ENCODE measurements at places on chromosomes 7 and 10. TPM values are rescaled to one million over a fixed set of nuclear protein-coding genes. Genes with fewer than 3 reads are reported as not detected.
A peak's percentile ranks its signal among the peaks of the same experiment; 100 is the strongest.

The NUDT1 gene
- 77.4 TPM for total RNA-seq

The OPTN gene
- total RNA-seq = 130 TPM

The TMEM270 gene
- total RNA-seq = not detected

The LRRD1 gene
- not detected for total RNA-seq

The NFE2L3 gene
- total RNA-seq = 12.0 TPM

DNA sequence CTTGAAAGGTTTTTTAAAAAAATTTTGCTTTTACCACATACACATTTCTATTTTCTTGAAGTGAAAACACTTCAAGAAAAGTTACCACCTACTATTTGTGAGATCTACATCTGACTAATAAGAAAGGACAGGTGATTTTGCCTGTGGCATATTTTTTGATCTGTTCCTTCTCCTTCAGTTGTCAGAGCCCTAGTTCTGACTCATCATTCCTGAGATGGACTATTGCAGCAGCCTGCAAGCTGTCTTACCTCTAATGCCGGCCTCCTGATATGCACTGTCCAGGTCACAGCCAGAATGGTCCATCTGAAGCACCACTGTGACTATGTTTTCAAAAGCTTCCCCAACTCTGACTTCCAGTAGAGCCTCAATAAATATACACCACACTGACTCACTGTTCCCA, 28.2 kb upstream of the ANK3 start:
- DNase-seq = no peak

- no peak for DNase-seq
These were observed 1.9 kb upstream of the TMEM178B start for GRCh38 chr7:141071855-141072547.

- DNase-seq = peak; percentile 27
These were observed 557 bp downstream of the BAG3 start for GRCh38 chr10:119651514-119652360.

DNA sequence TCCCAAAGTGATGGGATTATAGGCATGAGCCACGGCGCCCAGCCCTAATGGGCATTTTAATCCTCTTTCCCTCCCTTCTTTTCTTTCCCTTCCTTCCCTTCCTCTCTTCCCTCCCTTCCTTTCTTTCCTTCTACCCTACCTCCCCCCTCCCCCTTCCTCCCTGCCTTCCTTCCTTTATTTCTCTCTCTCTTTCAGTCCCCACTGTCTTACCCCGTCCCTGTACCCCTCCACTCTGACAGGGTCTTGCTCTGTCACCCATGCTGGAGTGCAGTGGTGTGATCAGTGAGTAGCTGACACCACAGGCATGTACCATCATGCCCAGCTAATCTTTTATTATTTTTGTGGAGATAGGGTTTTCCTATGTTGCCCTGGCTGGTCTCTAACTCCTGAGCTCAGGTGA, 24.2 kb downstream of the LCOR start:
- no peak for DNase-seq

GRCh38 chr7:121042195-121042594, 53.7 kb downstream of the CPED1 start:
- DNase-seq = no peak

DNA sequence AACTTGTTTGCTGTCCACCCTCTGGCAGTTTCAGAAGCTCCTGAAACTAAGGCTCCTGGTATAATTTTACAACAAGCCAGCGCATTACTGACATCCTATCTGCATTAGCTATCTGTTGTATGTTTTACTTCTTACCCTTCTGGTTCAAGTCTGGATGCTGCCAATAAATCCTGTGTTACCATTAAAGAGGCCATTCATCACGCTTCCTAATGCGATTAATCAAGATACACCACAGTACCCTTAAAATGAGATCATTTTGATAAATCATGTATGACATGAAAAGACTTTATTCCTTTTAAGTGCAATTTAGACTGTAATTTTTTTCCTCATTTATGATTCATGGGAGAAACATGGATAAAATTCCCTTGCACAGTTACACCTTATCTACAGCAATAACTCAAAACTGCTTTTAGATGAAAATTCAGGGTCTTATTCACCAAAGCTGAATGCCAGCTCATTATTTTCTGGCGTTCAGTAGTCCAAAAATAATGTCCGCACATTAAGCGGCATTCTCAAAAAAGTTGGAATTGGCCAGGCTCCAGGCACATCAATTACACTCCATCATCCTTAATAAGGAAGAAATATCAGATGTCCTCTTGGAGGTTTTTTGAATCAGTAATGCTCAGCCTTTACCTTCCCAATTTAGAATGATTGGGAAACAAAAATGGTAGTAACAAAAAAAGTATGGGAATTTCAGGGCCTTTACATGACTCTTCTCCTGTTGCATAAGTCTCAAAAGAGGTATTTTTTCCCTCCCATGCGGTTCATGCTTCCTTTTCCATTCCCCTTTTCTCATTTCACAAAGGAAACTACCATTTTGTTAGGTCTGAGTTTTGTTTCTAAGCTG, 878.5 kb downstream of the LRMDA start:
- DNase-seq = no peak

GRCh38 chr10:57098146-57098545, 737.1 kb upstream of the ZWINT start:
- no peak for DNase-seq

Measured in activated CD4-positive, alpha-beta T cell treated with anti-CD3 and anti-CD28 coated beads, Interleukin-2, amount 10 ng/mL, durations not matched to agents 7 days and 5 days (primary cell).